Myocyte (in vitro differentiated cells): ENCODE measurements at places on chromosomes 6 and 20. TPM values are rescaled to one million over a fixed set of nuclear protein-coding genes. Genes with fewer than 3 reads are reported as not detected.

DNA sequence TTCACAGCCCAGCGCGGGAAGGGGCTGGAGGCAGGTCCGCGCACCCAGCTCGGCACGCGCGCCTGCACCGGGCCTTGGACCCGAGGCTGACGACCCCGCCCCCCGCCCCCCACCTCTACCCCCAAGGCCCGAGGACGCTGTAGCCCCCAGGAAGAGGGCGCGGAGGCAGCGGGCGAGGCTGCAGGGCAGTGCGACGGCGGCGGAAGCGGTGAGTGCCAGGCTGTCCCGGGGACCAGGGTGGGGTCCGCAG is 1.2 kb downstream of the LIME1 start:
- no peak for DNase-seq

GRCh38 chr20:35307666-35308653 is 15.7 kb upstream of the FAM83C start:
- peak; percentile 100 for DNase-seq

- DNase-seq: no peak
Observed at GRCh38 chr6:73443555-73443954, 8.5 kb downstream of the CGAS start.

DNA sequence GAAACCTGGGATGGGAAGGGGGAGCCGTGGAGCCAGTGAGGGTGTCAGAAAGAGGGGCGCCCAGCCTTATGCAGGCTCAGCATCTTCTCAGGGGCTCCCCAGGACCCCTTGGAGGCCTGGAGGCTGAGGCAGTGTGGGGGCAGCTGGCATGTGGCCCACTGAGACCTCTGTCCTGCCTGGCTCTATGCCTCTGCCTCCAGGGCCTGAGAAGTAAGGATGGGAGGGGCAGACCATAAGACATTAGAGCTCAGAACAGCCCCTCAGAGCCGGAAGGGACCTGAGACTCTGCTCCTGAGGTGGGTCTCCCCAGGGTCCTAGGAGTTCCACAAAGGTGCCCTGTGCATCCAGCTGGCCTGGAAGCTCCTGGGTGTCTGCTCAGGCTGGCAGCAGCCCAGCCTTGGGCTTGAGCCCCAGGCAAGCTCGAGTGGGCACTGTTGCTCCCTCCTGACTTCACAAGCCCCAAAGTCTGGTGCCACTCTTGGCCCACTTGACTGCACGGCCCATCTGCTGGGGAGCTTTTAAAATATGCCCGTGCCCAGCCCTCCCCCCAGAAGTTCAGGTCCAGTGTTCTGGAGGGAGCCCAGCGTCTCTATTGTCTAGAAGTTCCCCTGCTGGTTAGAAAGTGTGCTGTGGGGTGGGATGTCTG is 126.8 kb downstream of the GRM4 start:
- DNase-seq: no peak

- DNase-seq: no peak
Observed at GRCh38 chr20:56995635-56996075, 270.8 kb downstream of the BMP7 start.

- DNase-seq: no peak
Observed at GRCh38 chr20:56200456-56200855, 48.1 kb upstream of the MC3R start.

GRCh38 chr6:30206799-30207618 is 6.2 kb downstream of the TRIM26 start:
- no peak for DNase-seq

GRCh38 chr6:111550953-111551352 is 54.7 kb downstream of the TRAF3IP2 start:
- DNase-seq: peak; percentile 44

GRCh38 chr20:24149881-24150307 is 161.3 kb upstream of the GGTLC1 start:
- DNase-seq: no peak

GRCh38 chr6:108689272-108690161 is 128.8 kb downstream of the FOXO3 start:
- DNase-seq: peak; percentile 99

DNA sequence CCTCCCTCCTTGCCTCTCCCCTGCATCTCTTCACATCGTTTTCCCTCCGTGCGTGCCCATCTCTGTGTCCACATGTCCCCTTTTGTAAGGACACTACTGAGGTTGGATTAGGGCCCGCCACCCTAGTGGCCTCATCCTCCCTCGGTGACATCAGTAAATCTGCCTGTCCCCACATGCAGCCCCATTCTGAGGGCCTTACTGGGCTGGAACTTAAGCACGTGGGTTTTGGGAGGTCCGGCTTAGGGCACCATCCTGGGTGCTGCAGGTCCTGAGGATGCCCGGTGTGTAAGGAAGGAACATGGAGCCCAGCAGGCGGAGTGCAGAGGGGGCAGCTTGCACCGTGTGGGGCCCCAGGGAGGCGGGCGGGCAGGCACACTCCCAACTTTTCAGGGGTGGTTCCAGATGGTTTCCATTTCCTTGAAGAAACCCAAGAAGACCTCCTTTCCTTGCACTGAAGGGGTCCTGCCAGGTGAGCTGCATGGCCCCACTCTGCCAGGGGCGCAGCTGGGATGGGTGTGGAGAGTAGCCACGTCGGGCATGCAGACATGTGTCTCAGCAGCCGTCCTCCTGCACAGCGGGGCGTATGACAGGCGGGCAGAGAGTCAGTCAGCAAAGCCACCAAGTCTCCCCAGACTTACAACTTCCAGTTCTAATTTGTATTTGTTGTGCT is 329.9 kb downstream of the QKI start:
- DNase-seq: no peak

- DNase-seq: no peak
Observed at GRCh38 chr6:154933181-154933827, 61.8 kb upstream of the TIAM2 start.

GRCh38 chr6:43766500-43766853 is 3.5 kb upstream of the VEGFA start:
- DNase-seq: no peak

GRCh38 chr20:6533761-6534479 is 233.6 kb upstream of the BMP2 start:
- peak; percentile 17 for DNase-seq

GRCh38 chr6:13496513-13497190 is 9.3 kb upstream of the GFOD1 start:
- peak; percentile 17 for DNase-seq

The NOX3 gene
- total RNA-seq: not detected in 2 replicates

The ATP9A gene
- 7.6 and 13.3 TPM in 2 replicates for total RNA-seq

The GNAS-AS1 gene
- total RNA-seq: not detected in 2 replicates
